ENCODE measurements at places on chromosomes 16 and 17. TPM values are rescaled to one million over a fixed set of nuclear protein-coding genes. Genes with fewer than 3 reads are reported as not detected.

Gene FZD2
- 34.2 TPM for total RNA-seq

Gene CTRB1
- total RNA-seq: 1.4 TPM

Gene ABCA8
- 3.6 TPM for total RNA-seq

Gene P2RX5
- total RNA-seq: 1.0 TPM

Gene MYH2
- not detected for total RNA-seq

Measured in motor neuron (in vitro differentiated cells).